SHP77 (cell line): ENCODE measurements at places on chromosomes 11 and 22.

DNA sequence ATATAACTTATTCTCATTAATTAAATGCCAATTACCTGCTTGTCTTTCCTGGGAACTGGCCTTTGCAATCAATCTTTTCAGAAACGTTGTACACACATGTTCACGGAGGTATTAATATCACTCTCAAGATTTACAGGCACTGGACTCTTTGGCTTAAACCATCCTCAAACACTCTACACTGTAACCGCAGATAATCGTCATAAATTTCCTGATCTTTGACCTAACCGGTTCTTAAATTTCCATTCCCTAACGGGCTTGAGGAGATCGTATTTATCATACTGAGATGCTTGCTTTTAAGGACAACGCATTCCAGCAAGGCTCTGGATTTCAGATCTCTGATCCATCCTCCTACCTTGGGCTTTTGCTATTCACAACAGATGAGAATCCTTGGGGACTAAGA is 72.8 kb downstream of the ARL14EP start:
- DNase-seq: no peak

GRCh38 chr11:44581246-44581645 is 15.8 kb downstream of the CD82 start:
- DNase-seq: no peak

DNA sequence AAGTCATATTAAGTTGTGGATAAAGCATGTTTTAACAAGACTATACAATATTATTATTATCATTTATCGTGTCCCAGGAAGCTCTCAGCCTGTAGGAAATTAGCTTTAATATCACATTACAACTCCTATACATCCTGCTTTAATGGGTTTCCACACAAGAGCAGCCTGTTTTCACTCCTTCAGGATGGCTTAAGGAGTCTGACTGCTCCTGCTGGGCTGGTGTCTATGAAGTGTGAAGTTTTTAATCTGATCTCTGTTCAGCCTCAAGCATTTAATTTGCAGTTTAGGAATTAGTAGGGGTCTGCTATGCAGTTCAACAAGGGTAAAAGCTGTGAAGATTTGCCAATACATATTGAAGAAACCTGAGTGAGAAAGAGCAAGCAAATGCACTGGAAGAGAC is 653.4 kb upstream of the LRRC4C start:
- no peak for DNase-seq

GRCh38 chr11:17076517-17077239 is 789 bp downstream of the RPS13 start:
- DNase-seq: no peak

DNA sequence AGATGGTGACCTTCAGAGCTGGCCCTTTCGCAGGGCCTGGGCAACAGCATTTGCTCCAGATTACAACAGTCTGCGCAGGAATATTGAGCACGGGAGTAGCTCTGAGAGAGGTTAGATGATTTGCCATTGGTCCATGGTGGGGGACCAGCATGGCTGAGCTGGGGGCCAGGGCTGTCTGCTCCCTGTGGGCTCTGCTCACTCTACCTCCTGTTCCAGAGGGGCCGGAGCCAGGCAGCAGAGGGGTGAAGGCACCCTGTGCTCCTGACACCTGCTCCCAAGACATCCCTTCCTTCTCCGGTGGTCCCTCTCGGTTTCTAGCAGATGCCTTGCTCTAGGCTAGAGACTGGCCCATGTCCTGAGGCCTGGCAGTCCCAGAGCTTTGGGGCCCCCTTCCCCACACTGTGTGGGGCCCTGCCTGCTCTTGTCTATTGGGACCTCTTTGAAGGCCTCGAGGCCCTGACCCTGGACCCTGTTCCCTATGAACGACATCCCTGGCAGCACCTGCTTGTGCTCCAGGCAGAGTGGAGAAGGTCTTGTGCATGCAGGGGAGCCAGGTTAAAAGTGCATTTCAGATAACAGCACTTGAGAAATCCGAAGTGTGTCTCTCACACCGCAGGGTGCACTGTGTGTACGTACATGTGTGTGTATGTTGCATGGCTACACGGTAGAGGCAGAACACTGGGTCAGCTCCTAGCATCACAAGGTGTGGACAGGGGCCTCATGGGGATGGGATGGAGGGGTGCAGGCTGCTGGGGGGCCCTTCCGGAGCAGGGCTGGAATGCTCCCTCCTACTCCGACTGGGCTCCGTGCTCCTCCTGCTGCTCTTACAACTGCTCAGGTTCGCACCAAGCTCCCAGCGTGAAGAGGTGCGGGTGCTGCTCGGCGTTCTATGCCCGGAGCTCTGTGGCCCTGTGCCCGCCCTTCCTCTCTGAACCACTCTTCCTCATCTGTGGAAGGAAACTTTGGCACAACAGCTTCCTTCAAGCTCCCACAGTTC is 123.3 kb upstream of the B3GAT1 start:
- DNase-seq: no peak

DNA sequence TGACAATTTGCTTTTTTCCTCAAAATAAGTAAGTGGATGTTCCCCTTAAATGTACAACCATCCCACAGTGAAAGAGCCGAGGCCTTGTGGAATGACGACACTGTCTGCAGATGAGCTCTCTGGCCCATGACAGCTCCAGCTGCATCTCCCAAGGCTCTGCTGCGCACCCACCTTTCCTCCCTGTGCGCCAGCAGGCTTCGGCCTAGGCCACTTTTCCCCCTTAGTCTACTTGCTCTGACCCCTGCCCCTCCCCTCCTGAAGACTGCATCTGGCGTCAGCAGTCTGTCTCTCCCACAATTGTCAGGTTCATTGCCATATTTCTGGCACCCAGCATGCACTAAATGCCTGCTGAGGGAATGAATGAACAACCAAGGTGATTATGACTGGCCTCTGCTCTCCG is 2.0 kb downstream of the TOP3B start:
- DNase-seq: no peak

DNA sequence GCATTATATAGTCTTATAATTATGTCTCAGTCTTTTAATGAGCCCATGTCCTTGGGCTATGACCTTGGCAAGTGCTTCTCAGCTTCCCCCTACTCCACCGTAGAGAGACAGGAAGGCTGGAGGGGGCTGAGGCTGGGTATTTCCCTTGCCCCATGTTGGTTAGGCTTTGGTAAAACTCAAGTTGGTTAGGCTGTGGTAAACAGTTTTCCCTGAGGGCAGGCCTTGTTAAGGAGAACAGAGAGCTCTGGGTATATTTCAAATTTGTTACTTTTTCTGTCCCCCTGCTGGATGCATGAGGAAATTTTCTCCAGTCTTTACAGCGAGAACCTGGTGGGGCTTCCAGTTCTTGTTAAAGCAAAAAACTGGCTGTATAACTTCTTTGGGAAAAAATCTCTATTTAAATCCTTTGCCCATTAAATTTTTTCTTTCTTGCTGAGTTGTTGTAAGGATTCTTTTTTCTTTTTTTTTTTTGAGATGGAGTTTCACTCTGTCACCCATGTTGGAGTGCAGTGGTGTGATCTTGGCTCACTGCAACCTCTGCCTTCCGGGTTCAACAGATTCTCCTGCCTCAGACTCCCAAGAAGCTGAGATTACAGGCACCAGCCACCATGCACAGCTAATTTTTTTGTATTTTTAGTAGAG is 12.2 kb upstream of the DCHS1 start:
- peak; percentile 0 for DNase-seq

GRCh38 chr11:123650901-123651300 is 3.5 kb downstream of the SCN3B start:
- no peak for DNase-seq

- DNase-seq: peak; percentile 89
Observed at GRCh38 chr22:46043816-46044620, 67.1 kb upstream of the WNT7B start.

GRCh38 chr11:44978274-44978960 is 27.7 kb upstream of the TP53I11 start:
- no peak for DNase-seq

GRCh38 chr11:70622091-70622490 is 223.8 kb downstream of the CTTN start:
- no peak for DNase-seq

DNA sequence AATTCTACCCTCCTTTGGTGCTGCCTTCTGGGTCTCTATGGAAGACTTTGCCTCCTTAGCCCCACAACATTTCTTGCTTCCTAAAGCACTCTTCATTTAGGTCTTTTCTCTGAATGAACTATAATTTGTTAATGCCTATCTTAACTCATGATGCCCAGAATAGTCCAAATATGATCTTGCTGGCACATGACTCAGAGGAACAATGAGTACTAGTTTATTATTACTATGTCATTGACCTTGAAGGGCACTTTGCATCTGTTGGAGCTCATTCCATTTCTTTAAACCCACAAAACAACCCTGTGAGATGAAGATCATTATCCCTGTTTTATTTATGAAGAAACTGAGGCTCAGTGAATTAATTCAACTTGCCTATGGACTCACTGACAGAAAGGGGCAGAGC is 320.2 kb upstream of the PLET1 start:
- DNase-seq: no peak

DNA sequence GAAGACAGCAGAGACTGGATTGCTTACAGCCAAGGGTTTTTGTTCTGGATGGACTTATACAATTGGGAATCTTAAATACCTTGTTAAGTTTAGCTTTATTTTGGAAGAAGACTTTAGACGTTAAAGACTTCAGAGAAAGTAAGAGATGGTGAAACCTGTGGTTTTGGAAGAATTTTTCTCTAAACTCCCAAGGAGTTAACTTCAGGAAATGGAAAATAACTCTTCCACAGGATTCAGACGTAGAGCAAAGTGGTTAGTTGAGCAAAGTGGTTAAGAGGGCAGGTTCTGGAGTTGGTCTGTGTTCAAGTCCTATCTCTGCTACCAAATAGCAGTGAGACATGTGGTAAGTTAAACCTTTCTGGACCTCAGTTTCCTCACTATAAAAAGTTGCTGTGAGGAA is 12.8 kb downstream of the PITPNB start:
- DNase-seq: no peak

- no peak for DNase-seq
Observed at GRCh38 chr11:35709376-35709775, 46.8 kb downstream of the TRIM44 start.

- no peak for DNase-seq
Observed at GRCh38 chr11:5994791-5995190, 8.0 kb upstream of the OR52L1 start.

DNA sequence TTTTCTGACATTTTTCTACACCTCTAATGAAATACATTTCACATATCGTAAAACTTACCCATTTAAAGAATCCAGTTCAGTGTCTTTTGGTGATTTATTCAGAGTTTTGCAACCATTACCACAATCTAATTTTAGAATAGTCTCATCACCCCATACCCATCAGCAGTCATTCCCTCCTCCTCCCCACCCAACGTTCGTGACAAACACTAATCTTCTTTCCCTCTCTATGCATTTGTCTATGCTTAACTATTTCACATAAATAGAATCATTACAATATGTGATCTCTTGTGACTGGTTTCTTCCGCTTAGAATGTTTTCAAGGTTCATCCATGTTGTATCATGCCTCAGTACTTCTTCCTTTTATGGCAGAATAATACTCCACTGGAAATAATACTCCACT is 9.5 kb downstream of the TTC28 start:
- no peak for DNase-seq

DNA sequence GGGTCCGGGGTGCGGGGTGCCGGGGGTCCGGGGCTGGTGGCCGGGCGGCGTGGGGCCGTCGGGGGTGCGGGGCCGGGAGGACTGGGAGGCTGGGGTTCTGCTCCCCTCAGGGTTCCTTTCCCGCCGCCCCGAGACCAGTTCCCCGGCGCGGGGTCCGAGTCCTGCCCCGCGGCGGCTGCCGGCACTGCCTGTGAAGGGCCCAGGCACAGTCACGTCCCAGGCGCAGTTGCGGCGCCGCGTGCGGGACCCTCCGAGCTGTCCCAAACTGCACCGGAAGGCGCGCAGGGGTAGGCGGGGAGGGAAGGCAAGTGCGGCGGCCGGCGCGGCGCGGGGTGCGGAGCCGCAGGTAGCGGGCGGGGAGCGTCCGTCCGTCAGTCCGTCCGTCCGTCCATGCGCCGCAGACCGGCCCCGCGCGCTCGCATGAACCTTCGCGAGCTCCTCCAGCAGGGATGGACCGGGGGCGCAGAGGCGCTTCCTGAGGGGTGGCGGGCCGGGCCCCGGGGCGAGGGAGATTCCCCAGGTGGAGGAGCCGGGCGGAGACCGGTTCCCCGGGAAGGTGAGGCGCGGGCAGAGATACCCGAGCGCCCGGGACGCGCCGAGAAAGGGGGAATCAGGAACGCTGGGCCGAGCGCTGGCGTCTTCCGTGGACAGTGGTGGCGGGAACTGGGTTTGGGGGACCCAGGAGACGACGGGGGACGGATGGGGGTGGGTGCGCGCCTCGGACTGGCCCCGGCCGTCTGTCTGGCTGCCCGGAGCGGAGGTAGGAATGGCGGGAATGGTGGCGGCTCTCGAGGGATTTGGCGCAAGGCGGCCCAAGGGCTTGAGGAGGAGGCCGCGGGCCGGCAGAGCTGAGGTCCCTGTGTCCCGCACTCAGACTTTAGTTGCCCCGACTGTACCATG is 3.1 kb upstream of the ADORA2A start:
- DNase-seq: no peak

GRCh38 chr11:80727315-80727714 is 1286.5 kb upstream of the TENM4 start:
- no peak for DNase-seq
